ENCODE measurements at places on chromosomes 7 and 10.
A peak's percentile ranks its signal among the peaks of the same experiment; 100 is the strongest.

- no peak for DNase-seq
Measured at GRCh38 chr7:132577206-132578049, 1.2 kb upstream of the PLXNA4 start.

- DNase-seq = no peak
Measured at GRCh38 chr7:150586785-150587152, 19.6 kb downstream of the GIMAP4 start.

DNA sequence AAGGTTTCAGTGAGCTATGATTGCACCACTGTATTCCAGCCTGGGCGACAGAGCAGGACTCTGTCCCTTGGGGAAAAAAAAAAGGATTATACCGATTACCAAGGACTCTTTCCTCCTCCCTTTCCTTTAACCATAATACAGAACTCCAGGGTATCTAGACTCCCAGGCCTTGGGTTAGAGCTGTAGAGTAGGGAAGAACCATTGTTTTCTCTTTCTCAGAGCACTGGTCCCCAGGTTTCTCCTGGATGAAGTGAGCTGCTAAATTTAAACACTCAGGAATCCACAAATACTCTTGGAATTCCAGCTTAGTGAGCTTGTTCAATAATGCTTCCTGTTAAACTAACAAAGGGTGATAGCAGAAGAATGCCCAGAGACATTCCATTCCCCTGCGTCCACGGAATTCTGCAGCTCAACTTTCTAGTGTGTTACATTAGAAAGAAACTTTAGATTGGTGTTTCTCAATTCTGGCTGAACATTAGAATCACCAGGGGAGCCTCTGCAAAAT is 14.6 kb upstream of the RPEL1 start:
- DNase-seq = no peak

DNA sequence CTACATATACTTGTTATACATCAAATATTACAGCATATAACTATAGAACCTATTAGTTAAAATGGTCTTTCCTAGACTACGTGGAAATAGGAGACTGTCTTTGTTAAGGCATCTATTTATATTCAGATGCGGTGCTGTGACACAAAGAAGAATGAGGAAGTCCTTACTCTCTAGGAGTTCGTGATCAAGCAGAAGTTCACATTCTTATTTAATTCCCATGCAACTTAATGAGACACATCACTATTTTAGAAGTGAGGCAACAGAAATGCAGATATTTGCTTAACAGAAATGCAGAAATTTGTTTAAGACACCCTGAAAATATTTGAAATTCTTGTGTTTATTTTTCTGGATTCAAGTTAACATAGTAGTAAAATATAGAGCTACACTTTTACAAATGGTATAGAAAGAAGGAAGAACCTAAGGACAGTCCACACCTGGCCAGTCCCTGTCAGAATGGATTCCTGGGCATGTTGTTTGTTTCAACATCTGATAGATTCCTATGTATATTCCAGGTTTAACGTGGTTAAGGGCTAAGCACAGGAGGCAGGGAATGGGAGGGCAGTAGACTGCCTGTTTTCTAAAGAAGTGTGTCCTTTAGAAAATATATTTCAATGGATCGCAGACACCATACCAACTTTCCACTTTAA is 70.6 kb upstream of the NXPH1 start:
- no peak for DNase-seq

- DNase-seq = no peak
Measured at GRCh38 chr7:143295870-143296269, 7.7 kb downstream of the CASP2 start.

GRCh38 chr7:157499121-157499834 is 162.5 kb downstream of the DNAJB6 start:
- DNase-seq = peak; percentile 60

DNA sequence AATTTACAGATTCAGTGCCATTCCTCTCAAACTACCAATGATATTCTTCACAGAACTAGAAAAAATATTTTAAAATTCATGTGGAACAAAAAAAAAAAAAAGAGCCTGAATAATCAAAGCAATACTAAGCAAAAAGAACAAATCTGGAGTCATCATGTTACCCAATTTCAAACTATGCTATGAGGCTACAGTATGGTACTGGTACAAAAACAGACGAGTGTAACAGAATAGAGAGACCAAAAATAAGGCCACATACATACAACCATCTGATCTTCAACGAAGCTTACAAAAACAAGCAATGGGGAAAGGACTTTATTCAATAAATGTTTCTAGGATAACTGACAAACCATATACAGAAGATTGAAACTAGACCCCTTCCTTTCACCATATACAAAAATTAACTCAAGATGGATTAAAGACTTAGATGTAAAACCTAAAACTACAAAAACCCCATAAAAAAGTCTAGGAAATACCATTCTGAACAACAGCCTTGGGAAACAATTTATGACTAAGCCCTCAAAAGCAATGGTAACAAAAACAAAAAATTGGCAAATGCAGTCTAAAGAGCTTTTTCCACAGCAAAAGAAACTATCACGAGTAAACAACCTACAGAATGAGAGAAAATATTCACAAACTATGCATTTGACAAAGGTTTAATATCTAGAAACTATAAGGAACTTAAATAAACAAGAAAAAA is 207.7 kb downstream of the PTN start:
- DNase-seq = no peak

GRCh38 chr7:87604264-87604663 is 3.6 kb upstream of the ABCB1 start:
- DNase-seq = no peak

DNA sequence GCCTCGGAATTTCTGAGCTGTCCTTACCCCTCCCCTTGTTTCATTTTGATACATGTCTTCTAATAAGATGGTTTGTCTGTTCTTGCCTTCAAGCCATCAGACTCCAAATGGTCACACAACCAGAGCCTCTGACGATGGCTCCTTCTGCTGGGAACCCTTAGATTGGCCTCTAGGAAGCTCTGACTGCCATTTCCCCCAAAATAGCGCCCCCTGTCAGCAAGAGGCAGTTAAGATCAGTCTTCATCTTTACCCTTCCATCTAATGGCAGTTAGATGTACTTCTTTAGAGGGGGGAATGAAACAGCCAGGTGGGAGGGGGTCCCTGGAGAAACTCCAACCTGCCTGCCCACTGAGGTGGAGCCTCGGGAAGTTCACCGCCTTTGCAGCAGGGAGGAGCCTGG is 85.8 kb upstream of the GPR22 start:
- no peak for DNase-seq

All from mesenteric fat pad (tissue), 1 donor.